ENCODE measurements at places on chromosomes 12 and 14.
A peak's percentile ranks its signal among the peaks of the same experiment; 100 is the strongest.

DNA sequence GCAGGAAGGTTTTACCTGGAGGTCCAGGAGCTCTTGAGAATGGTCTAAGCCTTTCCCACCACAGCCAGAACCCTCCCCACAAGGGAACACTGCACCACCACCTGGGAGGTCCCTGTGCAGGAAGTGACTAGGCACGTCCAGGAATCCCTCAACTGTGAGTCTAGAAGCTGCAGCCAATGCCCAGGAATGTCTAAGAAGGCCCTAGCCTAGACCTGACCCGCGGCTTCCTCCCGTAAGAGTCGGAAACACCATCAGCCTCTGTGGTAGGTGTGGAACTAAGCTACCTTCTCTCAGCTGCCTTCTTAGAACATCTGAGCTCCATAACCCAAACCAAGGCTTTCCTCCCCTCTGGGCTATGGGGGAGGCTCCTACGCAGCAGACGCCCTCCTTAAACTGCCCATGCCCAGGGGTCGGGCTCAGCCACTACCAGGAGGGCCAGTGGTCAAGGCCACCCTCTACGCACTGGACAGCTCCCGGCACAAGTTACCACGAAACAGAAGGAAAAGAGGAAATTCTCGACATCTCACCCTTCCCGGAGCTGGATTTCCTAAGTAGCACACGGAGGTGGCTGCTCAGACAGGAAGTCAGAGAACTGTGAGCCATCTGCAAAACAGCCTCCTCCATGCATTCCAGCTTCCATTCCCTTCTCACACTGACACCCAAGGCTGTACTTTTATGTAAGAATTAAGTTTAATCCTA is 25.5 kb downstream of the ZFYVE21 start:
- DNase-seq = no peak

DNA sequence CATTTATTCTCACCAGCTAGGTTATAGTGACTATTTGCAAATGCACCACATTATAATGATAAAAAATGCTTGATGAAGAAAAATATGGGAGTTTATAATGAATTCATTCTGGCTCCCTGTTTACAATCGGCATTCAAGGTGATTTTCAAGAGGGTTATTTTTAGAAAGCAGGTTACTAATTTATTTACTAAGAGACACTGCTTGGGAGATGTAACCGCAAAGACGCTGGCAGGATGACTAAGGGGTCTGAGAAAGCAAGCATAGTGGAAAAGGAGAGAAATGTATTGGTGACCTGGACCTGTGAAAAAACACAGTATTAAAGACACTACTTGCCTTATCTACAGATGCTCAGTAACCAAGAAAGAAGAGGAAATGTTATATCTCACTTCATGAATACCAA is 13.3 kb upstream of the PITPNM2 start:
- DNase-seq = no peak

GRCh38 chr12:62677355-62677754 is 210.7 kb downstream of the MON2 start:
- no peak for DNase-seq

DNA sequence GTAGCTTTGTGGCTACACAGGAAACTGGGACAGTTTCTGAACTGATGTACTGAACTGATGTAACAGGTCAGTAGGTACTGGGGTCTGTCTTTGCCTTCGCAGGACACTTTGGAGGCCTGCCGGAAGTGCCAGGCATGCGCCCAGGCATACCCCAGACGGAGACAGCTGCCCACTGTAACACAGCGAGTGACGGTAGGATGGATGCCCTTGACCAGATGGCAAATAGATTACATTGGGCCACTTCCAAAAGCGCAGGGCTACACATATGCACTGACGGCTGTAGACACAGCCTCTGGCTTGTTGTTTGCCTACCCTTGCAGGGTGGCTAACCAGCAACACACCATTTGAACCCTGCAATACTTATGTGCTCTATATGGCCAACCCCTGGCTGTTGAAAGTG is 94.1 kb upstream of the TMPO start:
- DNase-seq = no peak

- DNase-seq = no peak
These were observed 200.8 kb upstream of the KRR1 start for GRCh38 chr12:75712223-75712622.

DNA sequence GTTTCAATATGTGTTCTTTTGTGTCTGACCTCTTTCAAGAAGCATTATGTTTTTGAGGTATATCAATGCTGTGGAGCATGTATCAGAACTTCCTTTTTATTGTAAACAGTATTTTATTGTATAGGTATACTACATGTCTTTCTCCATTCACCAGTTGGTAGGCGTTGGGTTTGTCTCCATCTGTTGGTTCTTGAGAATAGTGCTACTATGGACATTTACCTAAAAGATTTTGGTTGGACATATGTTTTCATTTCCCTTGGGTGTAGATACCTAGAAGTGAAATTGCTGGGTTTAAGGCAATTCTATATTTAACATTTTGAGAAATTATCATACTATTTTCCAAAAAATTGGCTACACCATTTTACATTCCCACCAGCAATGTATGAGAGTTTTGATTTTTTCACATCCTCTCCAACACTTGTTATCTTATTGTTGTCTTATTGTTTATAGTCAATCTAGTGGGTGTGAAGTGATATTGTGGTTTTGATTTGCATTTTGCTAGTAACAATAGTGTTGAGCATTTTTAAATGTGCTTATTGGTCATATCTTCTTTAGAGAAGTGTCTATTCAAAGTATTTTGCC is 409.2 kb downstream of the IPO8 start:
- peak; percentile 42 for DNase-seq

- no peak for DNase-seq
These were observed 63.3 kb upstream of the ABCD2 start for GRCh38 chr12:39682689-39683477.

Measured in LNCaP clone FGC (cell line).